Neural progenitor cell (in vitro differentiated cells): ENCODE measurements at places on chromosomes 2 and 18. TPM values are rescaled to one million over a fixed set of nuclear protein-coding genes. Genes with fewer than 3 reads are reported as not detected.

GRCh38 chr2:109105113-109105512 is 23.9 kb upstream of the SH3RF3 start:
- no peak for DNase-seq

BCL11A gene
- 0.67 and 1.0 TPM in 2 replicates for total RNA-seq

DNA sequence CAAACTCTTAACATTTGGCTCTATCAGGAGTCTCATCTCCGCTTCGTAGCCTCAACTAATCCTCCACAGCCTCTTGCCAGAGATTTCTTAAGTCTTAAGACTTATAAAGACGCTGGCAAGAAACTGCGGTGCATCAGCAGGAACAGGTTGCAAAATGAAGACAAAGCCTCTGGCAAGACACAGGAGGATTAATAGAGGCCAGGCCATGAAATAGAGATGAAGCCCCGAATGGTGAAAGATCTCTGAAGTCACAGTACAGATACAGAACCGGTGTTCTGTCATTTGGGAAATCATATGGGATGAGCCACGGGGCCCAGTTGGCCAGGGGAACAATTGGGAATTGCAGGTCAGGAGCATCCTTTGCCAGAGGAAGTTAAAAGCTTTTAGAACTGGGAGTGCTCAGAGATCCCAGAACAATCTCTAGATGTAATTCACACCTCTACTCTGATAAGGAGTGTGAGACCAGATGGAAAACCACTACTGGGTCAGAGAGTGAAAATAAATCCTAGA is 190.9 kb upstream of the FOSL2 start:
- DNase-seq: peak; percentile 27

LPIN2 gene
- 32.1 and 35.5 TPM in 2 replicates for total RNA-seq

CCL20 gene
- total RNA-seq: not detected in 2 replicates

CYTIP gene
- 0.19 and 0.54 TPM in 2 replicates for total RNA-seq

GRCh38 chr2:195651046-195651445 is 6.0 kb upstream of the SLC39A10 start:
- DNase-seq: no peak

SEPTIN10 gene
- total RNA-seq: 96.9 and 160 TPM in 2 replicates

GRCh38 chr2:19425419-19425818 is 67.0 kb upstream of the OSR1 start:
- no peak for DNase-seq

DNA sequence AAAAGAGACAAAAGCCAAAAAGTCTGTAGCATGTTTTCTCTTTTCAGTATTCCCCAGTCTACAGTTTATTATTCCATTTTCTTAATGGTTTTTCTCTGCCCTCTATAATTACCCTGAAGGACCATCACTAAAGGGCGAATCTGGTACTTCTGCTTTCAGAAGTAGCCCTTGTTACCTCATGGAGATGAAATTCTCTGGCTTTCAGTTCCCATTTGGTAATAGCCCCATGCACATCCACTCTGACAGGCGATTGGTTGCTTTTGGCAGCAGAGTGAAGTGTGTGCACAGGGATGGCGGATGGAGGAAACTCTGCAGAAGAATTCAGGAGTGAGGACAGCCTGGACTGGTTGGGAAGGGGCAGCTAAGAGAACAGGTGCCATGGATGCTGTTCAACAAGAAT is 66.3 kb upstream of the NABP1 start:
- DNase-seq: no peak

- DNase-seq: no peak
These were observed 627.0 kb downstream of the CNTNAP5 start for GRCh38 chr2:124652099-124652498.

TSPYL6 gene
- not detected in 2 replicates for total RNA-seq

DNA sequence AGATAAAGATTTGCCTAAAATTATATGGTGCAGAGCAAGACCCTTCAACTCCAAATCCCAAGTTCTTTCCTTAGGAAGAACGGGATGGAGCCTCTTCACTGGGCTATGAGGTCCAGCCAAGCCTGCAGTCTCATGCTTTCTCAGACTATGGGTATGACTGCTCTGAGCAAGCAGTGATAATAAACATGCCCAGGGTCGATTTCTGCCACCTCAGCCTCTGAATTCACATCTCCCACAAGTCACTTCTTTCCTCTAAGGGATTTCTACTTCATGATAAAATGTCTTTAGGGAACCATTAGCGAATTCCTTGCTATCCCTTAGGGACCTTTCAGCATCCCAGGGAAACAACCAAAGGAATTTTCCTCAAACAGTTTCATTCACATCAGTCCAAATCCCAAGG is 94.8 kb downstream of the GFPT1 start:
- DNase-seq: no peak

DNA sequence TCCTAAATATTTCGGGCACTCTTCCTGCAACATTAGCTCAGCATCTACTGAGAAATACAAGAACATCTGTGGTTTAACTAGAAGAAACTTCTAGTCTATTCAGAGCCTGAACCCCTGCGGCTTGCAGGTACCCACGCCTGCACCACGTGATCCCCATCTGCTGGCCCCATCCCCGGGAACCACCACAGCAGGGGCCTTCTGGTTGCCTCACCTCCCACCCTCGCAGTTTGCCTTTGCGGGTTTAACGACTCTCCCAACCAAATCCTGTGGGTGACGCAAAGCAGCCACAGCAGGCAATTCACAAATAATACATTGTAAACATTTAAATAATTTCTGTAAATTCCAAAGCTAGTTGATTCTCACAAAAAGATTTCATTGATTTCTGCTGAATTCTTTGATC is 90.2 kb upstream of the TMEM18 start:
- DNase-seq: no peak

DNA sequence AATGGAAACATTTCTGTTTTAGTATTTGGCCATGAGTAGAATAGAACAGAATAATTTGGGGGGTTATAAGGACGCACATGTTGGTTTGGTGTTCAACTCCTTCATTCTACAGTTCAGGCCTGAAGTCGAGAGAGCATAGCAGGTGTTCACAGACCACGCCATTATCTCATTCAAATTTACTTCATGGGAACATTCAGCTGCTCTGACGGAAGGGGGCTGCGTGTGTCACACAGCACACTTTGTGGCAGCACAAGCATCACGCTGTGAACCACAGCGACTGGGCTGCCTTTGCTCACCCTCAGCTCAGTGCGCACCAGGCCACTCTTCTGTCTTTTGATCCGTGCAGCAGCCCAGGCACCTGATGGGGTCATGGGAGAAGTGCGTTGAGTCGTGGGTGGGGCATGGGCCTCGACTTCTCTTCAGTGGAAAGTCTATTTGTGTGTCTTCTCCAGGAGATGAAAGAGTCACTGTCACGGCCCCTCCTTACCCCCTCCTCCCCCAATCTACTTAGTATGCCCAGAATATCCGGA is 348.6 kb upstream of the SALL3 start:
- no peak for DNase-seq

GRCh38 chr2:188675391-188676009 is 298.7 kb upstream of the COL3A1 start:
- DNase-seq: no peak

DNA sequence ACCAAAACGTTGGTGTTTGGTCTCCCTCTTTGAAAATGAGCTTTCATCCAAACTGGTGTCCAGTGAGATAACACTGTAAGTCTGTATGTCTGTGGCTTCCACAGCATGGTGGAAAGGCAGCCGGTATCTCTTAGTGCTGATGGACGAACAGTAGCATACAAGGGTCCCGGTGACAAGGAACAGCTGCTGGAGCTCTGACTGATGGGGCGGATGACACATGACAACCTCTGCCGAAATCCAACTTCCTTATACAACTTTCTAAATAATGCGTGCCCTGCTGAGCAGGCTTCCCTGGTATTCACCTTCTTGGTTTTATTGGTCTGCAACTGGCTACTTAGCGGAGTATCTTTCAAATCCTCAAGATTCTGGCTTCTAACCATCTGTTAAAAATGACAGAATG is 216.2 kb downstream of the SRBD1 start:
- DNase-seq: peak; percentile 6

- DNase-seq: no peak
These were observed 8.4 kb upstream of the KCNG2 start for GRCh38 chr18:79789091-79789891.

- DNase-seq: no peak
These were observed 124.9 kb downstream of the GLI2 start for GRCh38 chr2:120860579-120860922.

NDUFV2 gene
- 140 and 228 TPM in 2 replicates for total RNA-seq

GRCh38 chr2:150429384-150429961 is 58.0 kb downstream of the RND3 start:
- no peak for DNase-seq

CXCR4 gene
- total RNA-seq: 31.0 and 32.6 TPM in 2 replicates

- no peak for DNase-seq
These were observed 83.1 kb downstream of the CDC42EP3 start for GRCh38 chr2:37588316-37588777.

IL1F10 gene
- not detected in 2 replicates for total RNA-seq
